ENCODE measurements at places on chromosomes 7 and 10. TPM values are rescaled to one million over a fixed set of nuclear protein-coding genes. Genes with fewer than 3 reads are reported as not detected.

PAPSS2 gene
- total RNA-seq, result 29.4 TPM

SRI gene
- 43.6 TPM for total RNA-seq

STAG3 gene
- total RNA-seq, result 0.52 TPM

GTPBP10 gene
- total RNA-seq, result 14.7 TPM

ZDHHC4 gene
- total RNA-seq, result 29.7 TPM

PNLIP gene
- 6,750 TPM for total RNA-seq

RSPH10B2 gene
- not detected for total RNA-seq

FAM25G gene
- not detected for total RNA-seq

GLI3 gene
- 6.2 TPM for total RNA-seq

FAM25A gene
- not detected for total RNA-seq

OR6B1 gene
- not detected for total RNA-seq

CCDC3 gene
- 2.7 TPM for total RNA-seq

COL26A1 gene
- 0.84 TPM for total RNA-seq

RNF32 gene
- 0.69 TPM for total RNA-seq

PRXL2A gene
- total RNA-seq, result 39.8 TPM

GGCT gene
- 13.4 TPM for total RNA-seq

NUTM2E gene
- 0.06 TPM for total RNA-seq

GPR85 gene
- not detected for total RNA-seq

TMEM72 gene
- 2.0 TPM for total RNA-seq

SLC26A5 gene
- 0.09 TPM for total RNA-seq

TUBB8 gene
- not detected for total RNA-seq

TMEM229A gene
- total RNA-seq, result not detected

UCN3 gene
- 1.2 TPM for total RNA-seq

GPR15LG gene
- not detected for total RNA-seq

ADAM8 gene
- total RNA-seq, result 3.0 TPM
